Osteocyte (in vitro differentiated cells): ENCODE measurements at places on chromosomes 1 and 21. TPM values are rescaled to one million over a fixed set of nuclear protein-coding genes. Genes with fewer than 3 reads are reported as not detected.
A peak's percentile ranks its signal among the peaks of the same experiment; 100 is the strongest.

The MTMR11 gene
- 13.5 and 14.8 TPM in 2 replicates for total RNA-seq

DNA sequence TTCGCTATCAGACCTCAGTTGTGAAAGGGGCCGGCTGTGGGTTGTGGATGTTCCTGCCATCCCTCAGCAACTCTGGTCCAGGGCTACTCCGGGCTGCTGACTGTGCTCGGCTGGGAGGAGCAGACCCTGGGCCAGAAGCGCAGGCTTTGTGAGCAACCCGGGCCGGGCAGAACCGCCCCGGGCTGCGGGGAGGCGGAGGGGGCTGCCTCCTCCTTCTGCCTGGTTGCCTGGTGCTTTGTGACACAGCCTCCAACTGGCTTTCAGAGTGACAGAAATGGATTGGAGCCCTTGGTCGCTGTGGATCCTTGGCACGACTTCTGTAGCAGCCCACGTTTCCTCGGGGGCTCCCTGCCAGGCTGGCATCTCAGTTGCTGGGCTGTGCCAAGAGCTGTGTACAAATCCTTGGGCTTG lies 10.0 kb downstream of the DRAXIN start:
- peaks cover 43% of the 10 kb centered on the region for H3K27me3 ChIP-seq
- no peaks in the 10 kb centered on the region for H3K4me1 ChIP-seq
- no peak overlapping the region for H3K27ac ChIP-seq
- no peak overlapping the region for H3K4me3 ChIP-seq
- DNase-seq, result no peak

- H3K36me3 ChIP-seq, result peaks cover 6% of the 10 kb centered on the region
- peak overlapping the region; percentile 73 for H3K4me3 ChIP-seq
- peaks cover 43% of the 10 kb centered on the region for H3K4me1 ChIP-seq
- peak overlapping the region; percentile 76 for H3K27ac ChIP-seq
- peak; percentile 94 for DNase-seq
- no peaks in the 10 kb centered on the region for H3K27me3 ChIP-seq
These were observed 484 bp upstream of the RHOC start for GRCh38 chr1:112707221-112708001.

GRCh38 chr1:87140831-87141540 lies 187.7 kb upstream of the LMO4 start:
- no peaks in the 10 kb centered on the region for H3K36me3 ChIP-seq
- no peak overlapping the region for H3K4me3 ChIP-seq
- no peak for DNase-seq
- no peaks in the 10 kb centered on the region for H3K4me1 ChIP-seq

The ALDH4A1 gene
- total RNA-seq, result 13.7 and 13.8 TPM in 2 replicates

- no peaks in the 10 kb centered on the region for H3K27me3 ChIP-seq
- H3K4me1 ChIP-seq, result peaks cover 16% of the 10 kb centered on the region
- H3K27ac ChIP-seq, result peak overlapping the region; percentile 14
- DNase-seq, result no peak
- no peak overlapping the region for H3K4me3 ChIP-seq
These were observed 11.4 kb upstream of the ASCL5 start for GRCh38 chr1:201138311-201138840.

The CDA gene
- total RNA-seq, result not detected in 2 replicates

GRCh38 chr1:3965693-3966092 lies 65.6 kb upstream of the C1orf174 start:
- H3K4me1 ChIP-seq, result no peaks in the 10 kb centered on the region
- no peaks in the 10 kb centered on the region for H3K36me3 ChIP-seq
- no peak overlapping the region for H3K27ac ChIP-seq
- no peak for DNase-seq

DNA sequence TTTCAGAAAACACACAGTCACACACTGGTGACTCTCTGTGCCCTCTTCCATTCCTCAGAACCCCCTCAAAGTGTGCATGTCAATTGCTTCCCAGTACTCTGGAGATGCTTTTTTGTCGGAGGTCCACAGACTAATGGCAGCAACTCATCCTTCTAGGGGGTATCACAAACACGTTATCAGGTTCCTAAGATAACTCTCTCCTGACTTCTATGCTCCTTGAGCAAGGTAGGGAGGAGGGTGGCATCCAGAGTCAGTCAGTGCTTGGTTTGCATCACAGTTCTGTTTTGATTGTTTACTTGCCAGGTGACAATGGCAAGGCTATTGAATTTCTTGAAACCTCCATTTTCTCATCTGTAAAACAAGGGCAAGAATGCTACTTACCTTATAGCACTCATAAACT lies 39.4 kb upstream of the DYNLT5 start:
- H3K36me3 ChIP-seq, result peaks cover 3% of the 10 kb centered on the region
- H3K4me3 ChIP-seq, result no peak overlapping the region
- H3K27me3 ChIP-seq, result no peaks in the 10 kb centered on the region
- peaks cover 14% of the 10 kb centered on the region for H3K4me1 ChIP-seq
